ENCODE measurements at places on chromosomes 2 and 18. TPM values are rescaled to one million over a fixed set of nuclear protein-coding genes. Genes with fewer than 3 reads are reported as not detected.

DNA sequence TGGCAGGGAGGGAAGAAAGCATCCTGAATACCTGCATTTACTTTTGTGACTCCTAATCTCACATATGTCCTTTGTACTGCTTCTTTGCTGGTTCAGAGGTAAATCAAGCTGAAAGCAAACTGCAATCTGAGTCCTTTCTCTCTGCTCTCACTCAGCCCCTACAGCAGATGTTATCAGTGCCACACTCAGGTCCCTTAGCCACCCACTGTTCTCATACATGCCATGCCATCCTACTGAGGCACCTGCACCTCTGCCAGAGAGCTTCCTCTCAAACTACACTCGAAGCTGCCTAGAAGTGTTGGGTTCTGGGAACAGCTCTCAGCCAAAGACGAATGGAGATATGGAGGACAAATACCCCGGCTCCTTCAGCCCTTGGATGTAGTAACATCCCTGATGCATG, 244.5 kb downstream of the TXNL1 start:
- no peak for DNase-seq

DNA sequence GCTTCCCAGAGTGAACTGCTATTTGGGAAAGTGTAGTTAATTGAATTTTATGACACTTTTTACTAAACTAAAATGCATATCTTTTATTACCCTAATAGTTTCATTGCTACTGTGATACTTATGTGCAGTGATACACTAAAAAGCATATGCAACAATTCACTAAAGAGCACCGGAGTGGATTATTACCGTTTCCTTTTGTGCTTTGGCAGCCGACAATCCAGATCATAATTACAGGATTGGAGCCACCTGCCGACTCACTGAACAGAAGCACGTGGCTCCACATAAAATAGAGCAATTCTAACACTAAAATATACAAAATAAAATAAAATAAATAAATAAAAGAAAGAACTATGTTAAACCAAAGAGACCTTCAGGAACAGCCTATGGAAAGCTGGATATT, 583.4 kb downstream of the NRXN1 start:
- DNase-seq = no peak

MARCO gene
- 7.0 TPM for total RNA-seq

- DNase-seq = no peak
These were observed 14.3 kb downstream of the B3GNT7 start for GRCh38 chr2:231409776-231410175.

DNA sequence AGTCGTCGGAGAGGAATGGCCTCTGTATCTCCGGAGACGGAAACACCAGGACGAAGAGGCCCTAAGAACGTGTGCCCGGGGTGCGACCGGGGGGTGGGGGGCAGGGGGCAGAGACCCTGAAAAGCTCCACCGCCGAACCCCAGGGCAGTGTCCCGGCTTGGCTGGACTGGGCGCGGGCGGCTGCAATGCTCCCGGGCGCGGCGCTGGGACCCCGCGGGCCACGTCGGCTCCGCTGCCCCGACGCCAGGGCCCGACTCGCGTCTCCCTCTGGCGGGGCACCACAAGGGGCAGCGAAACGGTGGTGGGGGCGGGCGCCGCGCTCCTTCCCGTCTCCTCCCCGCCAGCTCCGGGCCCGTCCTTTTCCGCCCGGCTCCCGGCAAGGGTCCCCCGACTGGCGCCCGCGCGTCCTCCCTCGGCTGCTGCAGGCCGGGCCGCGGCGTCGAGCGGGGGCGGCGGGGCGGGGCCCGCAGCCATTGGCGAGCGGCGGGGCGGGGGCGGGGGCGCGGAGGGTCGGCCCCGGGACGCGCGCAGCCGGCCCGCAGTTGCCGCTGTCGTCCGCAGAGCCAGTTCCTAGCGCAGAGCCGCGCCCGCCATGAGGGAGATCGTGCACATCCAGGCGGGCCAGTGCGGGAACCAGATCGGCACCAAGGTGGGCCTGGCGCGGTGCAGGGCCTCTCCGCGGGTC, at the start of gene TUBB6:
Gene TUBB6, plus strand, starts transcription at position 541 of the 685 bp plus-strand sequence. Its CDS starts 52 bp downstream, at position 593.
- peak; percentile 79 for DNase-seq

GRCh38 chr2:186697536-186697935, 3.7 kb downstream of the FAM171B start:
- DNase-seq = no peak

GRCh38 chr2:158803506-158803905, 8.4 kb downstream of the DAPL1 start:
- DNase-seq = no peak

DNA sequence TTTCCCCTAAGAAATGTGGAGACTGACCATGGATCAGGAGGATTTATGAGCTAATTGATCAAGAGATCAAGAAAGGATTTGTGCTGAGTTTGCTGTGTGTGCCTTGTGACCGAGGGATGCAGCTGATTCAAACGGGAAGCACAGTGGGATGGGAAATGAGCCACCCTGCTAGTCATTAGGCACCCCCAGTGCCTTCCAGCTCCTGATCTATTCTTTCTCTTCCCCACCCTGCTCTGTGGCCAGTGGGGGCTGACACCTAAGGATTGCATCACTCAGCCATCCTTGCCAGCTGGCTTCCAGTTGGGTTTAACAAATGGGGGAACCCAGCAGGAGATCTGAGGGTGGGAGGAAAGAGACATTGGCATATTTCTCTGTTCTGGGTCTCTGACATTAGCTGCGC, 132.2 kb upstream of the CXCR4 start:
- no peak for DNase-seq
